NT2/D1 (cell line): ENCODE measurements at places on chromosomes 12 and 14.
A peak's percentile ranks its signal among the peaks of the same experiment; 100 is the strongest.

DNA sequence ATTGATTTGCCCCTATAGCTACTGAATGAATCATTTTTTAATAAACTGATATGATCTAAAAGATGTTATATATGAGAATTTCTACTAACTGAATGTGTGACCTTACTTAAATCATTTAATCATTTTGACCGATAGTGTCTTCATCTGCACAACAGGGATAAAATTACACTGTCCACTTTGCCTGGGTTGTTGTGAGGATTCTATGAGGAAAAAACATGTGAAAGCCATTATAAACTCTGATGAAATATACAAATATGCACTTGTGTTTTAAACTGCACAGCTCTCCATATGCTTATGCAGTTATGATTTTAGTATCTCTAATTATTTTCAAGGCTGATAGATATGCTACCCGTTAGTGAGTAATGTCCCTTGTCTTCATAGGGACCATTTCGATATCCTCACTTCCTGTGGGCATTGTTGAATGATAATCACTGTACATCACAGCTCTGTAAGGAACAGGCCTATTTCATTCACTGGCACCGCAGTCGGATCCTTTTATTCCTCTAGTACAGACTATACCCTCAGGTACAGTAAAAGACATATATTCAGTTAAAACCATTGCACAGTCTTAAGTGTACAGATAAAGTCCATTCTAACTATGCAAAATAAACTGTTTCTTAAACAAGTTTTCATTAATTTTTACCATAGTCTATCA lies 88.7 kb upstream of the RAP1B start:
- no peak for DNase-seq

DNA sequence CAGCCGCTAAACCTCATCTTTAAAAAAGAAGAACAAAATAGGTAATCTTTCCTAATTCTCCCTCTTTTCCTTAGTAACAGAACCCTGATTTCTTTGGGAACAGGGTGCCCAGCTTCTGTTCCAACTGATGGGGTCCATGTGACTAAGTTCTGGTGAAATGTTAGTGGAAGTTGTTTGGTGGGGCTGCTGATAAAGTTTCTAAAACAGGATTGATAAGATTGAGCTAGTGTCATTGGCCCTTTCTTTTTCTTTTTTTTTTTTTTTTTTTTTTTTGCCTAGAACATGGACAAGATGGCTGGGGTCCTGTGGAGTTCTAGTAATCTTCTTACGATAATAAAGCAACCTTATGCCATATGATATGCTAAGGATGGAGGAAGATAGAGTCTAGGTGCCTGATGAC lies 16.2 kb upstream of the TUBA1B start:
- no peak for DNase-seq

- DNase-seq: no peak
Observed at GRCh38 chr14:98444077-98444476, 827.9 kb downstream of the BCL11B start.

DNA sequence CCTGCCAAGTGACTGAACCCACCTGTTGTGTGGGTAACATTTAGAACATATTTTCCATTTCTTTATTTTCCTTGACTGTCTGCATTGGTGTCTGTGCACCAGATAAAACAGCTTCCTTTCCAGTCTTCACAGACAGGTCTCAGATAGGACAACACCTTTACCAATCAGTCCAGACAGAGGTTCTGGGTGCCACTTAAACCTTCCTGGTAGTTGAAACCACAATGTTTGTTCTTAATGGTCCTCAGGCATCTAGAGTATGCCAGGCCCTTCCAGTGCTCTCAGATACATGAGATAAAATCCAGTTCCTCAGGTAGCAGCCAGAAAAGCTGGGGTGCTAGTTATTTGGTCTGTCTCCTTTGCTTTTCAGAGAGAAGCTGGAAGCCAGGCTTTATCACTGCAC lies 7.0 kb upstream of the CLEC2D start:
- DNase-seq: no peak

GRCh38 chr14:22448035-22448904 lies 140.8 kb downstream of the DAD1 start:
- no peak for DNase-seq

DNA sequence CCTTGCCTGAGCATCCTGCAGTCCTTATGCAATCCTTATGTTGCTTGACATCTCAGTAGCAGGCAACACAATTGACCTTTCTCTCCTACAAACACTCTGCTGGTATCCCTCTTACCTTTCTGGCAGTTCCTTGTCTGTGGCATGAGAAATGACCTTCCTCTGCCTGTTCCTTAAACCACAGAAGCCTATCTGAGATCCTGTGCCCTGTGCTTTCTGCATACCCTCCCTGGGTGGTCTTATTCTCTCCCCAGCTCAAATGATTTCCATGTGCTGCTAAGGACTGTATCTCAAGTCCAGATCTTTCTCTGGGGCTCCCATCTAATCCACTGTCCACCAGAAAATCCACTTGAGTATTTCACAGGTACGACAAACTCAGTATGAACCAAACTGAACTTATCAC lies 2.0 kb upstream of the ARHGAP9 start:
- no peak for DNase-seq

- no peak for DNase-seq
Observed at GRCh38 chr12:6425590-6426531, 18.9 kb upstream of the CD27 start.

DNA sequence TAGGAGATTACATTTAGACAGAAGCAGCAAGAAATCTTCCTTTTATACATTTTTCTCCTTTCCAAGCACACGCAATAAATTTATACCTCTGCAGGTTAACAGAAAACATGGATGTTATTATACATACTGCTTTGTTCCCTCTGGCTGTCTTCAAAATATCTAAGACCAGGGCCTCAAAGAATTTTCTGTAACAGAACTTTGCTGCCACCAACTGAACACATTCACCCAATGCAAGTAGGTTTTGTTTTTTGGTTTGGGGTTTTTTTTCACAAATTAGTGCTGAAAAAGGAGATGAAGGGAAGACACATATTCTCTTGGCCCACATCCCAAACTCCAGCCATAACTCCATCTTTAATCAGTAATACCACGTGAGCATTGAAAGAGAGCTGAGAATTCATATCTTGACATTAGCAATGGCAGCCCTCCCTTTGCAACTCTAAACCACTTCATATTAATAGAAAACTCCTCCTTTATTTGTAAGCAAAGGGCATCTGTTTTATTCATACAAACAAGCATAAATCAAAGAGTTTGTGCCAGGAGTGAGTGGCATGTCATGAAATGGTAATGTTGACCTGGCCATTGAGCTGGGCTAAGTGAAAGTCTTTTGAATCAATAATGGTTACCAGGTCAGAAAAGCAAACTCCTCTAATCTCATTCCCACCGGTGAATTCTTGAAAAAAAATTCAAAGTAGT lies 150.8 kb upstream of the FSCB start:
- DNase-seq: peak; percentile 22

GRCh38 chr14:96592591-96593386 lies 90.6 kb downstream of the PAPOLA start:
- DNase-seq: no peak

- DNase-seq: no peak
Observed at GRCh38 chr12:109721276-109721675, 7.7 kb downstream of the FAM222A start.

GRCh38 chr12:25155022-25155576 lies 39.9 kb downstream of the DNAI7 start:
- peak; percentile 54 for DNase-seq

DNA sequence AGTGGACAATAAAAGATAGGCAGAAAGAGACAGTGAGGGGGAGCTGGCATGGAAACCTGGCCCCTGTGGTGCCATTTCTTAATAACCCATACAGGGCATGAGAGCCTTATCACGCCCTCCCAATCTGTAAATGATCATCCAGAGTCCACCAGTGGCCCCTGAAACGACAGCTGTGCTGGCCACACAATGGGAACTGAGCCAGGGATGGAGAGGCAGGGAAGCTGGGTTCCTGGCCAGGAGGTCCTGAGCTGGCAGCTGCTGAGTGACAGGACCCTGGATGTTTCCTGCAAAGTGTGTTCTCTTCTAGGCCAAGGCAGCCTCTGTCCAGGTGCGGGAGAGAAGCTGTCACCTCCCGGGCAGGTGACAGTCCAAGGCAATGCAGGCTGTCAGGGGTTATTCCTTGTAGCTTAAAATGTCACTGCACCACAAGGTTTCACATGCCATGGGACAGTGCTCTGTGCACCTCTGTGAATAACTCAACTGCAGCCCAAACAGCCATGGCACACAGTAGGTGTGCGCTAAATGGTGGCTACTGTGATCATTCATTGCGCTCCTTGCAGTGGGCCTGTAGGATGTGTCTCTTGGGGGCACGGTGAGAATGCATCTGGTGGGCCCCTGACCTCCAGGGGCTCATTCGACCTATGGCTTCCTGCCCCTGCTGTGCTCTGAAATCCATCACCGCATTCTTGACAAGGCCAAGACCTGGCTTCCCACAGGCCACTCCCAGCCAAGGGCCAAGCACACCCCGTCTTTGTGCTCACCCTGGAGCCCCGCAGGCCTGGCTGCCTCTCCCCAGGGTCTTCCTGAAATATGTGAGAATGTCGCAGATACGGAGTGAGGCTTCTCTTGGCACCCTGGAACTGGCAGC lies 46.3 kb upstream of the BCL11B start:
- DNase-seq: peak; percentile 9

GRCh38 chr12:15834575-15834974 lies 45.4 kb upstream of the EPS8 start:
- no peak for DNase-seq

- DNase-seq: no peak
Observed at GRCh38 chr12:5000204-5000603, 43.5 kb upstream of the KCNA5 start.

DNA sequence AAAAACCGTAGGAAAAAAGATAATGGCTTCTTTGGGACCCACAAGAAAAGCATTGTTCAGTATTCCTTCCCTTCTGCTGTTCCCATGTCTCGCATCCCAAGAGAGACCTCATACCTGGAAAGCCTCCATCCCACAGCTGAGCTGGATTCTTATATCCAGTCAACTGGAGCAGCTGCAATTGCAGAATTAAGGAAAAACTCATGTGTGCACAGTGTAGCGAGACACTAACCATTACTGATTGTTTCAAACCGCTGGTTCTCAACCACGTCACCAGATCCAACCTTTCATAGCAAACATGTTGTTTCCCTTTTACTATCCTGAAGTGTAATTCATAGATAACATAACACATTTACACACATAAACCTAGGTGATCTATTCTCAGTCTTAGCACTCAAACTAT lies 5.5 kb upstream of the RNASE10 start:
- DNase-seq: no peak

DNA sequence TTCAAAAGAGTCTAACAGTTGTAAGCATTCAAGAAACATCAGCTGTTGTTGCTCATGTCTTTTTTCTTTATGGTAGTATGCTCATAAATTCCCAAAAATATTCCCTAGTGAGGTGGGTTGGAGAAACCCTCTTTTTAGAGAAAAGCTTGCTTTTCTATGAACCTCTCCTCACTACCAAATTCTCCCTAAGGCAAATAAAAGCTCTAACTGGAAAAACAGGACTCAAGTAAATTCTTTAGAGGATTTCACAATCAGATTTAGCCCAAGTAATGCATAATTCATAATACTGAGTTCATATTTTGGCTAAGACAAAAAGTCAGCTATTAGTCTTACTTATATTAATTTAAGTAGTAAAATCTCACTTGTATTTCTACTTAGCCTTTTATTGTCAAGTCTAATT lies 59.1 kb downstream of the DIO2 start:
- DNase-seq: no peak

- no peak for DNase-seq
Observed at GRCh38 chr12:122979908-122980182, 636 bp upstream of the ARL6IP4 start.

DNA sequence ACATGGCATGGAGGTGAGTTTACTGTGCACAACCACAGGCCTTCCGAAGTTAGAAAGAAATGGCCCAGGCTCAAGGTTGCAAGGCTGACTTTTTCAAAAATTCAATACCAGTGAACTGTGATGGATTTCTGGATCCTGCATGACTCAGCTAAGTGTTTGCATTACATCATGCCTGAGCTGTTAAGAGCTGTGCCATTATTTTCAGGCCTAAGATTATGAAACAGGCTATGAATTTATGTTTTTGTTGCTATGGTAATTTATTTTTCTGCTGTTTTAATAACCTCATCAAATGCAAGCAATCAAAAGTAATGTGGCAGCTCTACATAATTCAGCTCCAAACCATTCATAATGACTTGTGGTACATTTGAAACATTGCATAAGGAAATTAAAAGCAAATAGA lies 457.7 kb upstream of the TMEM132C start:
- no peak for DNase-seq

DNA sequence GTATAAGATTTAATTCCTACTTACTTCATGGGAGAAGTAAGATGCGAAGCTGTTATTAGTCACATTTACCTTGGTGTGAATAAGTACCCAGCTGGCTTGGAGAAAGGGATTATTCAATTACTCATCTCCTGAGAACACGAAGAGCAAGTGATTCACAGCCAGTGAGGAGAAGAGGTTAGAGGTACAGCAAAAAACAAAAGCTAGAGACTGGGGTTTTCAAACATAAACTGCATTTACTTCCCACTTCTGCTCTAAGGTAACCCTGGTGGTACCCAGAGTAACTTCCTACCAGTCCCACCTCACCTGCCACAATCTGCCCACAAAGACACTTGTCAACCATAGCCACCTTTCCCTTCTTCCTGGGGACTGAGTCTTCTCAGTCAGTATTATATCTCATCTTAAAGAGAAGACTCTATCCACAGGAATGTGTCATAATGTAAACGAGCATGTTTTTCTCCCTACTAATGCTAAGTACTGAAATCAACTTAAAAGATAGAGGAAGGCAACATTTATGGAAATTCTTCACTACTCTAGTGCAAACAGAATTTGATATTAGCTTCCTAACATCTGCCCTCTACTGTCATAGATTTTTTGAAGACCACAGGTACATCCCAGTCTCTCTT lies 6.0 kb upstream of the IL22 start:
- DNase-seq: no peak

GRCh38 chr12:56874821-56875220 lies 59.4 kb downstream of the SDR9C7 start:
- peak; percentile 80 for DNase-seq

DNA sequence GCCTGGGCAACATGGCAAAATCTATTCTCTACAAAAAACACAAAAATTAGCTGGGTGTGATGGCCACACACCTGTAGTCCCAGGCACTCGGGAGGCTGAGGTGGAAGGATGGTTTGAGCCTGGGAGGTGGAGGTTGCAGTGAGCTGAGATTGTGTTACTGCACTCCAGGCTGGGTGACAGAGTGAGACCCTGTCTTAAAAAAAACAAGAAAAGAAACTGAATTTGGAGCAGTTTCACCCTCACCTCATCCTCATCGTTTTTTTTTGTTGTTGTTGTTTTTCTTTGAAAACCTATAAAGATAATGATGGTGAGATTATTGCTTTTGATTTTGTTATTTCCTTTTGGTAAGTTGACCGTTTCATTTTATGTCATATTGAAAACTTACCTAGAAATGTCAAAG lies 60.7 kb downstream of the SLC38A6 start:
- DNase-seq: no peak

DNA sequence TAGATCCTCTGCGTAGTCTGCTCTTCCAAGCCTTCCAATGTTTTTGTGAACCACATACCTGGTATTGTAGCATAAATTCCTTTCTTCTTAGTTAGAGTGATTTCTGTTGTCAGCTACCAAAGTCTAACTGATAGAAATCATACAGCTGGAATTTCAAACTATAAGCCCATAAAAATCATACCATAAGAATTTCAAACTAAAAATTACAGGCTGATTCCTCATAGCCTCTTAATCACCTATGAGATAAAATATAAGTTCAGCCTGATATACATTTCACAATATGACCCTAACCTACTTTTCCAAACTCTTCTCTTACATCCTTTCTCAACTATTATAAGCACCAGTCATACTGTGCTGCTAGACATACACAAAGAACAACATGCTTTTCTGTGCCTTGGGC lies 64.8 kb downstream of the PTHLH start:
- no peak for DNase-seq
